ENCODE measurements at places on chromosomes 7 and 10.
A peak's percentile ranks its signal among the peaks of the same experiment; 100 is the strongest.

- DNase-seq = no peak
Measured at GRCh38 chr10:70588859-70589570, 13.5 kb downstream of the PRF1 start.

- peak; percentile 28 for DNase-seq
Measured at GRCh38 chr7:25496476-25497368, 268.4 kb upstream of the NPVF start.

DNA sequence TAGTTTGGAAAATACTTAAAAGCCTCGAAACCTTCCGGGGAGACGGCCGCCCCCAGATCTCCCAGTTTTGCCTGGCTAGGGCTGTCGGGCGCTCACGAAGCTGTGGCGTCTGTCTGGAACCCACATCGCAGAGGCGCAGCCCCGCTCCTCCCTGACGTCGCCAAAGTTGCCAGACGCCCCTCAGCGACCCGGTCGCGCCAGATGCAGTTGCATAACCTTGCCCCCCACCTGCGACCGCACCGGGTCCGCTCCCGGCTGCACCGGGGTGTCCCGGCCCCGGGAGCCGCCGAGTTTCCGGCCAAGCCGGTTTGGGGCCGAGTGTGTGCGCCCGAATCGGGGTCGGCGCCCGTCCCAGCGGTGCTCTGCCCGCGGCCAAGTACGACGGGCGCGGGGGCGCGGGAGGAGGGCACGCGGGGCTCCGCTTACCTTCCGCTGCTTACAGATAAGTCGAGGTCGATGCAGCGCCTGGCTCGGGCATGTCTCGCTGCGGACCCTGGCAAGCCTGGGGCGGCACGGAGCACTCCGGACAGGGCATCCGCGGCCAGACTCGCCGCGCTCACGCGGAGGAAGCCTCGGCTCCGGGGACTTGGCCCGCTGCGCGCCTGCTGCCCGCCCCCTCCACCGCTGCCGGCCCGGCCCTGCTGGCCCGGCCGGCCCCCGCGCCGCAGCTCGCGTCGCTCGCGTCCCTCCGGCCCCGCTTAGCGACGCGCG lies 665 bp downstream of the INSYN2A start:
- DNase-seq = no peak

DNA sequence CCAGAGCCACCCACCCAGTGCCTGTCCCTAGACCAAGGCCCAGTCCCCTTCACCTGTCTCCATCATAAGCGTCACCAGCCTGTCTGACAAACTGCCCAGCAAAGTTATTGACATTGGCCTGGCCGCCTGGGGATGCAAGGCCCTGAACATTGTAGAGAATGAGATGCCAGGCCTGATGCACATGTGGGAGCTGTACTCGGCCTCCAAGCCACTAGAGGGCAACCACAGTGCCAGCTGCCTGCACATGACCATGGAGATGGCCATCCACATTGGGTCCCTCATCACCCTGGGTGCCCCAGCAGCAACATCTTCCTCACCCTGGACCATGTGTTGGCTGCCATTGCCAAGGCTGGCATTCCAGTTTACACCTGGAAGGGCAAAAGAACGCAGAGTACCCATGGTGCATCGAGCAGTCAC lies 63.7 kb upstream of the ANTXRL start:
- DNase-seq = no peak

DNA sequence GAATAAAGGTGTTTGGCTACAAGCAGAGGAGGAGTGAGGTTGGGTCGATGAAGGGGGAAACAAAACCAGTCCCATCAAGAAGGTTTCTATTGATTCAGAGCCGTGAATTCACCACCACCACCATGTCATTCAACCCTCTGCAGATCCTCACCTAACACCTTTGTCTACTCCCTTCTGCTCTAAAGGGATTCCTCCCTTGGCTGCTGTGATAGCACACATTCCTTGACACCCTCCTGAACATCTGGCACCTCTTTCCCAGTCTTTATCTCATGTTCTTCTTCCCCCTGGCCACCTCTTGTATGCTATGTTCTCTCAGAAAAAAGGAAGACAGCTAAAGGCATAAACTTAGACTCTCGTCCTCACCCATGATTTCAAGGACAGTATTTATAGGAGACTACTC lies 318.0 kb downstream of the GPAM start:
- no peak for DNase-seq

GRCh38 chr10:32445036-32445435 lies 904 bp upstream of the CCDC7 start:
- no peak for DNase-seq

DNA sequence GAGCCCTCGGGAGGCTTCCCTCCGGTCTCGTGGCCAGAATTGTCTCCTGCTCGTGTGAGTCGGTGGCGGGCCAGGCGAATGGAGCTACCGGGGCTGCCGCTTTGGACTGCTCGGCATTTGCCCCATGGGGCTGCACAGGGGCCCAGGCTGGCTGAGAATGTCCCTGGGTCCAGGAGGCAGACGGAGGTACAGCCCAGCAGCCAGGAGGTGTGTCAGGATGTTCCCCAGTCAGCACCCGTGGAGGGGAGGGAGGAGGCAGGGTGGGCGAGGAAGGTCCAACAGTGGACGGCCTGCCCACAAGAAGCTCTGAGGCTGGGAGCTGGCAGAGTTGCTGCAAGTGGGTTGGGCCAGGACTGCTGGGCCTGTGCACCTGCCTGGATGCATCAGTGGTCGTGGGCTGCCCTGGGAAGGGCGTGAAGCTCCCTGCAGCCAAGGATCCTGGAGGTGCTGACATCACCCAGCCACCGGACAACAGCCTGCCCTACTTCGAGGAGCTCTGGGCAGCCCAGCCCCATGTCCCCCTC lies 46.4 kb downstream of the PDGFA start:
- no peak for DNase-seq

DNA sequence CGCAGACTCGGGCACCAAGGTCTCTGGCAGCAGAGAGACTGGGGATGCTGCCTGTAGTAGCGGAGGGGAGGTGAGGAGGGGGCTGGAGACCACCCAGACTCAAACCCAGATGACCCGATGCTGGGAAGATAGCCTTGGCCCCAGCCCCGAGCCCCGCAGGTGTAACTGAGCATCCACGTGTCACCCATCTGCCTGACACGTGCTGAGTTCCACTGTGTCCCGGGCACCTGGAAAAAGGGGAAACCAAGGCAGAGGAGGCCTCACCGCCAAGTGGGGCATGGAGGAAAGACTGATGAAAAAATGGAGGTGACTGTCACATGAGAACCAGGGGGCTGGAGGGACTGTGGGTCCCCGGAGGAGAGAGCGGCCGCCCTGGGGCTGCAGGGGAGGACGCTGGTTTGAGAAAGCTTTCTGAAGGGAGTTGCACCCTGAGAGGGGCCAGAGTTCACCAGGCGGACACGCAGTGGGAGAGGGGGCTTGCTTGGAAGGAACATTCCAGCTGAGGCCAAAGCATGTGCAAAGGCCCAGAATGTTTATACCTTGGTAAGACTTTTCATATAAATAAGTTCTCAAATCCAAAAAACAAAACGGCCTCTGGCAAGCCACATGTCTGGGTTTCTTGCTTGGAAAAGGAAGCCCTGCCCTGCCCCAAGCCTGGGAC lies 27.4 kb upstream of the ELN start:
- no peak for DNase-seq

- DNase-seq = no peak
Measured at GRCh38 chr7:41097501-41097900, 605.4 kb downstream of the INHBA start.

DNA sequence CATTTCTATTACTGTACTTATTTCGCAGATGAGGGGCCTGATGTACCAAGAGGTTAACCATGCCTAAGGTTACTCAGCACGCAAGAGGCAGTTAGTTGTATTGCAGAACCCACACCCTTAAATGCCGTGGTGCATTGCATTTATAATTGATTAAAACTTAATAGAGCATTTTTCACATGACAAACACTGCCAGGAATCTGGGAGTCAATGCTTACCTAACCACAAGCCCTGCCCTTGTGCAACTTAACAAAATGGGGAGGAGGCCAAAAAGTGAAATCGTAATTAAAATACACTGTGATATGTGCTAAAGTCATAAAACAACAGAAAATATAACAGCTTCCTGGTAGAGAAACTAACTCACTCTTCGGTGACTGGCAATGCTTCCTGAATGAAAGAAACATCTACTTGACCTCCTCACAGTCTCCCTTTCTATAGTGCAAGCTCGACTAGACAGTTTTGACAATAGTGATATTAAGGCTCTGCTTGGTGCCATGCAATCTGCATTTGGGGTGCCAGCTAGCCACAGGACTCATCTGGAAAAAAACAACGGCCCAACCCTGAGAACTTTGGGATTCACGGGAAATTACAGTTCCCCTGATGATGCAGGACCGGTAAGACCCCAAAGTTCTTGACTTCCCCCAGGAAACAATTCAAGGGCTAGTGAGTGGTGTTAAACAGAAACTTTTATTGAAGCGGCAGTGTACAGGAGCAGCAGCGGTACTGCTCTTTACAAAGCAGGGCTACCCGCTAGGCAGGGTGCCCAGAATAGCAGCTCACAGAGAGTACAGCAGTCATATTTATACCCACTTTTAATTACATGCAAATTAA lies 612.4 kb downstream of the TNS3 start:
- no peak for DNase-seq

GRCh38 chr10:67893637-67894036 lies 9.2 kb downstream of the SIRT1 start:
- no peak for DNase-seq

DNA sequence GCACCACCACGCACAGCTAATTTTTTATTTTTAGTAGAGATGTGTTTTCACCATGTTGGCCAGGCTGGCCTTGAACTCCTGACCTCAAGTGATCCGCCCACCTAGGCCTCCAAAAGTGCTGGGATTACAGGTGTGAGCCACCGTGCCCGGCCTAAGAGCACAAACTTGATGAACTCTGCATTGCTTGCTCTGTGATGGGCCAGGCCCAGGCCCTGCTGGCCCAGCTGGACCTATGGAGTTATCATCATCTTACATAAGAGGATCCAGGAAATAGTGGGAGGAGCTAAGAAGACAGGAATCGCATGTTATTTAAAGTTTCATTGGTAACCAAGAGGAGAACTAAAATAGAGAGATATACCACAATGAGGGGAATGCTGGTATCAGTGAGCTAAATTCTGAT lies 86.9 kb downstream of the DAGLB start:
- DNase-seq = no peak

DNA sequence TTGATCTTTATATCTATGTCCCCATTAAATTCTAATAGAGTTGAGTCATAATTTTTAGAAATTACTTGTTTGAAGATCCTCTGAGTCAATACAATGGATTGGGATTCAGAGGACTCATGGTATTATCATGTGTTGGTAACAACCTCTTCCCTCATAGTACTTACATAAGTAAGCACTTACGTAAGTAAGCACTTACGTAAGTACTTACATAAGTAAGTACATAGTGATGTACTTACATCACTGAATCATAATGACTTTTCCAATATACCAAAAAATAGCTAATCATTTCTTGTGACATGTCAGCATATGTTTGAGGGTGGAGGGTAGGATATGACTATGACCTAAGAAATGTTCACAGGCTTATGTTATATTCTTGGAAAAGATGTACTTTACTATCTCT lies 740.5 kb downstream of the SORCS1 start:
- no peak for DNase-seq

- no peak for DNase-seq
Measured at GRCh38 chr10:78507510-78508160, 474.0 kb downstream of the RPS24 start.

- no peak for DNase-seq
Measured at GRCh38 chr7:143499246-143499645, 21.6 kb downstream of the TAS2R41 start.

DNA sequence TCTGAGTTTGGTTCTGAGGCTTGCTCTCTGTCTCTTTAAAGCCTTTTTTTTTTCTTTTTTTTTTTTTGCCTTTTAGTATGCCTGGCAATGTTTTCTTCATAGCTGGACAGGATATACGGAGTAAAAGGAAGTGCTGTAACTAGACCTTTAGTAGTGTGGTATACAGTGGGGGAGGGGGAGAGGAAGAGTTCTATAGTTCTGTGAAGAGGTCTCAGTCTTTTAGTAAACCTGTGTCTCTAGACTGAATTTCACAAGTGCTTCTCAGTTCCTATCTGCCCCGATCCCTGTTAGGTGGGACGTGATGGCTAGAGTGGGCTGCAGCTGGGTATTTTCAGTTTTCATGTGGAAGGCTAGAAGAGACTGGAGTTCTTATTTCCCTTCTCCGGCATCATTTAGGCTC lies 3.1 kb upstream of the ABCC2 start:
- DNase-seq = no peak

DNA sequence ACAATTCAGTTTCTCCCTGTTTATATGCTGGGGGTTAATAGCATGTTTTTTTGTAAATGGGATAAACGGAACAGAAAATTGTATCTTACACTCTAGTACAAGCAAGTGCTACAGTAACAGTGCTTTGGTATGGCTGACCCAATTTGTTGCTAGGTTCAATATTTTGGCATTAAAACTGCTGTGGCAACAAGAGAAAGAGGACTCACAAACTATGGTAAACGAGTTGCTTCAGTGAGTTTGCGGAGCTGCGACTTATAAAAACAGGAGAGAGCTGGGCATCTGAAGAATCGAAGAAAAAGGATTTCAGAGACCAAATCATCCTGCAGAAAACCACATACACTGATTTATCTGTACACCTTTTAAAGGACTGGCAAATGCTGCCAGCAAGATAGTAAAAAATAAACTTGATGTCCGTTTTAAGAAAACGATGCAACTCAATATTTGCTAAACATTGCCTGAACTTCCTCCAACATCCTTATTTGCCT lies 2.2 kb downstream of the GLUD1 start:
- no peak for DNase-seq

- DNase-seq = no peak
Measured at GRCh38 chr7:153457746-153458145, 594.5 kb upstream of the DPP6 start.

GRCh38 chr7:37796138-37796775 lies 52.1 kb upstream of the NME8 start:
- no peak for DNase-seq
